ENCODE measurements at places on chromosomes 4 and X.

GRCh38 chr4:88697588-88698329 lies at the start of gene NAP1L5:
TSS of gene NAP1L5 (minus strand) at chr4:88697829. CDS start at chr4:88697754, 75 bp downstream.
- DNase-seq: peak; percentile 78

DNA sequence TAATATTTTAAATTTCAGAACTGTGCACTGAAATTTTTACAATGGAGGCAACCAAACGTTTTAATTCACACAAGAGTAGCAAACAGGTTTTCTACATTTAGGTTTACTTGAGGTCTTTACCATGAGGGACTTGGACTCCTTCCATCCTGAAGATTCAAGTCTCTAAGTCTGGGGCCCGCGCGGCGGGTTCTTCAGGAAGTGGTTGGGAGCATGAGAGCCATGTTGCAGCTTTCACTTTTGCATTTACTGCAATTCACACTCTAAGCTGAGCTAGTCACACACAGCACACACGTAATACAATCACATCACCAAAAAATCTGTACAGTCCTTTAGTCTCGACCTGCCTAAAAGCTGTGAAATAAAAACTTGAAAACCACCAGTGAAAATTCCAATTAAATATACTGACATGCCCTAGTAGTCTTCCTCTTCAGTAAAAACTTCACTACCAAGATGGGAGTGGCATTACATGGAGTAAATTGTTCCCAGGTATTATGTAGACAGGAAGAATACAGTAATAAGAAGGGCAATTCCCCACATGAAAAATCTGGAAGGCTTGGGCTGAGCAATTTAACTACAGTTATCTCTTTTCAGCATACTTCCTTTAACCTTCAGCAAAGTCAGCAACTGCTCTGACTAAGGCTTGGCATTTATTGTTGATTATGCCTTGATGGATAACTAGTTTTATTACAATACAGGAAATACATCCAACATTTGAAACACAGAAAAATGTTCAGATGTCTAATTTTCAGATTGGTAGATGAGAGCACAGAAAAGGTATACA lies 571.1 kb upstream of the DIPK2B start:
- no peak for DNase-seq

DNA sequence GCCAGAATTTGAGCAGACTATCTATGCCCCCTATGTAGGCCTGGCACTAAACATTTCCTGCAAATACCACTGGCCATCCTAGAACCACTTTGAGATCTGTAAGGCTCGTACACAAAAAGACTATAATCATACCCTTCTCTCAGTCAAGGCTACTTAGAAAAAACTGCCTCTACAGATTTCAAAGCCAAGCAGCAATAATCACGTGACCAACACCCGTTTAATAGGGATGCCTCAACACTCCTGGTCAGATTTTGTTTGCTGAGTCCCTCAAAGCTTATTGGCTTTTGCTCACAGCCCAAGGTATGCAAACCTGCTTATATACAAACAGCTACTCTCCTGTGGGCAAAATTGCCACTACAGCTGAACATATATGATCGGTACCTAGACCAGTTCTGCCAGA lies 897 bp downstream of the COX7B2 start:
- DNase-seq: no peak

DNA sequence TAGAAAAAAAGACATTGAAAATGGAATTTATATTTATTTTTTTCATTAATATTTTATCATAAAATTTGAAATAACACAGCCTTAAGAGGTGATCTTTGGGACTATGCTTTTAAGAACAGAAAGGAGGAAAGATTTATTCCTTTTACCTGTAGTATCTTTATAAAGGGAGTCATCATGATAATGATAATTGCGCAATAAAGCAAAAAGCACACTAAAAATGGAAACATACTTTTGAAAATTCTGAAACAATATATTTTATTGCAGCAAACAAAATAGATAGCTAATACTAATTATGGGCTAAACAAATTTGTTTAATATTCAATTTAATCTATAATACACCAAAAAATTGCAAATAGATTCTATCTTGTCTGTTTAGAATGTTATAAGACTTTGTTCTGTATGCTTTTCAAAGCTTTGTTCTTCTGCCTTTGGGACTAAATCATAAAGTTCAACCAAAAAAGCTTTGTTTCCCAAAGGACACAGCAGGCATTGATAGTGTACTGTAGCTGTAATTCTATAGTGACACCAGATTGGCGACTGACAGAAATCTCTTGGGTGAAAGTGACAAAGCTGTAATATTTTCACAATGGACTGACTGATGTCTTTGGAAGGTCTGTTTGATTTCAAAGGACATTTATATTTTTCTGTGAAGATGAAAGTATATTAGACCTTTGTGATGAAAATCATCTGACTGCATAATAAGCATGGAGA lies 2156.6 kb upstream of the TENM3 start:
- no peak for DNase-seq

DNA sequence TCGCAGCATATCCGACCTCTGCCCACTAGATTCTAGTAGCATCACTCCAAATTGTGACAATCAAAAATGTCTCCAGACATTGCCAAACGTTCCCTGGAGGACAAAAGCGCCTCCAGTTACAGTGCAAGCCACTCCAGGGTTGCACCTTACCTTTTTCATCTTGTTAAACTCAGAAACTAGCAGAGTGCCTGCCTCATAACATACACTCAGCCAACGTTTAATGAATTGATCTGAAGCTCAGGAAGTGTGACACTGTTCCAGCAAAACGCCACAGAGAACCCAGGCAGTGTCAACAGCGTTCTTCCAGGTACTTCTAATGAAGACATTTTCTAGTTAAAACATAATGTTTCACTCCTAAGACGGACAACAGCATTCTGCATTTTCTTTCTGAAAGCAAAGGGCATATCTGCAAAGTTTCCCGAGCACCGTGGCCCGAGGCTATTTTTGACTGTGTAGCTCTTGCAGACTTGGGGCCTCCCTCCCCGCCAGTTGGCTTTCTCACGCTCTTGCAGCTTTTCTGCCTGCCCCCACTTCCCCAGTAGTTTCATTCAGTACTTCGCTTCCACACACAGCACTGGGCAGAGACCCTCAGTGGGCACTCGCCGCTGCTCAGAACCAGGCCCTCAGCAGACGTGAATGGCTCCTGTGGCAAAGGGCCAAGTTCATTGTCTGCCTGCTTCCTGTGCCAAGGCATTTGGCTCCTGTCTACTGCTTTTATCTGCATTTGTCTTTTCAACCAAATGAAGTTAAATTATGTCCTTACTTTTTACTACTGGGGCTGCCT lies 133.4 kb upstream of the TTC29 start:
- DNase-seq: no peak
